ENCODE measurements at places on chromosomes 11 and 22. TPM values are rescaled to one million over a fixed set of nuclear protein-coding genes. Genes with fewer than 3 reads are reported as not detected.

CRYAB gene
- total RNA-seq, result 100 TPM

TSPAN32 gene
- 1.3 TPM for total RNA-seq

PYGM gene
- 0.67 TPM for total RNA-seq

OPCML gene
- total RNA-seq, result 0.11 TPM

CEND1 gene
- not detected for total RNA-seq

C11orf91 gene
- total RNA-seq, result not detected

- DNase-seq, result no peak
Observed at GRCh38 chr22:45008186-45008681, 1.6 kb downstream of the PHF21B start.

DNA sequence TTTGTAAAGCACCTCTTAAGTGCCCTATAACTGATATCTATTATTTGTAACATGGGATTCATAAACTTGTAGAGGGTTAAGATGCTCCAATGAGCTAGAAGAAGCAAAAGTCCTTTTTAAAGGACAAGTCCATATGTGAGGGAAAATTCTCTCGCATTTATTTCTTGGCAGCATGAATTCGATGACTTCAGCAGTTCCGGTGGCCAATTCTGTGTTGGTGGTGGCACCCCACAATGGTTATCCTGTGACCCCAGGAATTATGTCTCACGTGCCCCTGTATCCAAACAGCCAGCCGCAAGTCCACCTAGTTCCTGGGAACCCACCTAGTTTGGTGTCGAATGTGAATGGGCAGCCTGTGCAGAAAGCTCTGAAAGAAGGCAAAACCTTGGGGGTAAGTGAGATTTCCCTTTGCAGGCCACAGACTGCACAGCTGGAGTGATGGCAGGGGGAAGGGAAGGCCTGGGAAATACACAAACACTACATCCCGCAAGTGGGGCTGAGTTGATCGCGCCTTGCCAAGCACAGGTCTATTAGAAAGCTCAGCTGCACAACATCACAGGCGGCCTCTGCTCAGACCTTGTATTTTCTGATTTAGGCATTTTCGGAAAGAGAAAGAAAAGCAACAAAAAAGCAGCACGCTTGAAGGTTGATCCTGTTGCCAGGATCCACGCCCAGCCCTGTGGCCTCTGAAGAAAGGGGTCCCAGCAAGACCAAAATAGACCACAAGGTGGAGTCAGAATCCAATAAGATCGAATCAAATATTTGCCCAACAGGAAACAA, 1.5 kb downstream of the MS4A8 start:
- peak; percentile 41 for DNase-seq

- no peak for DNase-seq
Observed at GRCh38 chr22:31284281-31285155, 7.8 kb downstream of the PIK3IP1 start.

GRCh38 chr11:111523343-111523742, 8.8 kb downstream of the HOATZ start:
- DNase-seq, result no peak

Measured in left colon (tissue), 2 donors.